Stimulated activated naive CD4-positive, alpha-beta T cell (primary cell): ENCODE measurements at places on chromosomes 3 and 15.

GRCh38 chr3:37766797-37767776 lies 94.6 kb upstream of the CTDSPL start:
- DNase-seq, result no peak

DNA sequence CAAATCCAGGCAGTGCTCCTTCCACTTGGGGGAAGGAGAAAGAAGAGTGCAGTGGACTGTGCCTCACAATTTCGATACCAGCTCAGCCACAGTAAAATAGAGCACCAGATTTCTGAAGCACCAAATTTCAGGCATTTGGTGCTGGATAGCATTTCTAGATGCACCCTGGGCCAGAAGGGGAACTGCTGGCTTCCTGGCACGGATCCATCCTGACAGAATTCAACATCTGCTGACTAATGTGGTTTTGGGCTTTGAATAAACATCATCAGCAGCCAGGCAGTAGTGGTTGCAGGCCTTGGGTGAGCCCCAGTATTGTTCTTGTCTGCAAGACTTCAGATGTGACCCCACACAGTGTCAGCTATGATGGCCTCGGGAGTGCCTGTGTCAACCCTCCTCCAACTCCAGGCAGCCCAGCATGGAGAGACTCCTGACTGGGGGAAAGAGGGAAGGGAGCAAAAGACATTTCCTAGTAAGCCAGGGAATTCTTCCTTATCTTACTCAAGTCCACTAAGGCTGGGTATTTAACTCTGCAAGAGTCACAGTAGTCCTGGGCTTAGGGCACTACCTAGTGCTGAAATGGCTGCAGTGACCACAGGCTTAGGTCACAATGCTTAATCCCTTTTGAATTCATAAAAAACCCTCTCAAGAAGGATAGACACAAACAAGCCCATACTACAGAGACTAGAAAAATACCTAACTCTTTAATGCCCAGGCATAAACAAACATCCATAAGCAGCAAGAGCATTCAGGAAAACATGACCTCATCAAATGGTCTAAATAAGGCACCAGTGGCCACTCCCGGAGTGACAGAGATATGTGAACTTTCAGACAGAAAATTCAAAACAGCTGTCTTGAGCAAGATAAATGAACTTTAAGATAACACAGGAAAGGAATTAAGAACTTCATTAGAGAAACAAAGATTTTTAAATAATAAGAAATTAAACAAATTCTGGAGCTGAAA lies 74.7 kb downstream of the SPATA16 start:
- DNase-seq, result no peak

DNA sequence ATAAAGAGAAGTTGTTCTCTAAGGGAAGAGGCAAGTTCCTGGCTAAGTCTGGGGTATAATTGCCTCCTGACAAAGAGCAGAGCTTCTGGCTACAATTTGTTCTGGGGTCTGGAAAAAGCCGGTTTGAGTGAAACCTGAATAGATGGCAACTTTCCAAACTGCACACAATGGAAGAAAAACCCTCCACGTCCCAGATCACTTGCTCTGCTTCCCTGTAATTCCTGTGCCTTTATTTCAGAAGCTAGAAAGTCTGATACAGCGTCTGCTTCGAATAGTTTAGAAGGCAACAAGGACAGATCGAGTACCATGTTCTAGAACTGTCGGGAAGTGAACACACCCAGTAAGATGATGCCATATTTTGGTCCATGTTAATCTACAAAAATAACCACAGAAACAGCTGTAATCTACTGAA lies 1.6 kb upstream of the WDR82 start:
- no peak for DNase-seq

DNA sequence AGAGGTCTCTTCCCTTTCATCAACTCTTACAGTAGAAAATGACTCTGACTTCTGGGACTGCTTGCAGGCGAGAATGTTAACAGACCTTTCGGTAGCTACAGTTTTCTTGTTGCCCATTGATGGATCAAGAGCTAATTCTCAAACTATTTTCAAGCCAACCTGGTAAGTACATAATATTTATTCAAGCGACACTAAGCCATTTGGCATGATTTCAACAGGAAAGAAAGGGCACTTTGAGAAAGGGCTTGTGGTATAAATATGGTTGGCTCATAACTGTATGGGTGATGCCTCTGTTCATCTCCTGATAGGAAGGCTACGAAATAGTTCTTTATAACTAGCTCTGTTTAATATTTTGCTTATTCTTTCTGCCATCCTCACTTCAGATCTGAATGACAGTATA lies 196.2 kb upstream of the CNTN4 start:
- no peak for DNase-seq

DNA sequence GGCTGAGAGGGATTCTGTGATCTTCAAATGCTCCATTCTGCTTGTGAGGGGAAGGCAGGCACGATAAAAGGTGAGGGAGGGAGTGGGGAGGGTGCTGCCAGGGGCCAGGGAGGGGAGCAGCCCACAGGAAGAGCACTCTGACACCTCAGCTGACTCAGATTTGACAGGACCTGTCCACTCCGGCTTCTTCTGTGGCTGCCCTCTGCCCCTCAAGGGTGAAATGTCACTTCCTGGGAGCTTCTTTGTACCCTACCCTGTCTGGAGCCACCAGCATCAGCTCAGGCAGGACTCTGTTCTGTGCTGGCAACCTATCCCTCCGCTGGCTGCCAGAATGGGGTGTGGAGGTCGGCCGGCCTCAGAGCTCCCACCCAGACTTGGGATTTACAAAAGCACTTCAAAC lies 114.0 kb upstream of the HACD2 start:
- no peak for DNase-seq
